ENCODE measurements at places on chromosomes 7 and 10.

- no peak for DNase-seq
Observed at GRCh38 chr7:2211259-2211880, 21.4 kb downstream of the MAD1L1 start.

GRCh38 chr10:106083572-106083971, 1080.9 kb downstream of the SORCS1 start:
- DNase-seq = no peak

GRCh38 chr10:72255977-72256729, 17.6 kb upstream of the DDIT4 start:
- no peak for DNase-seq

GRCh38 chr10:29849126-29849833, 210.1 kb downstream of the JCAD start:
- DNase-seq = no peak

GRCh38 chr7:66627151-66627681, 1.5 kb upstream of the KCTD7 start:
- DNase-seq = no peak

DNA sequence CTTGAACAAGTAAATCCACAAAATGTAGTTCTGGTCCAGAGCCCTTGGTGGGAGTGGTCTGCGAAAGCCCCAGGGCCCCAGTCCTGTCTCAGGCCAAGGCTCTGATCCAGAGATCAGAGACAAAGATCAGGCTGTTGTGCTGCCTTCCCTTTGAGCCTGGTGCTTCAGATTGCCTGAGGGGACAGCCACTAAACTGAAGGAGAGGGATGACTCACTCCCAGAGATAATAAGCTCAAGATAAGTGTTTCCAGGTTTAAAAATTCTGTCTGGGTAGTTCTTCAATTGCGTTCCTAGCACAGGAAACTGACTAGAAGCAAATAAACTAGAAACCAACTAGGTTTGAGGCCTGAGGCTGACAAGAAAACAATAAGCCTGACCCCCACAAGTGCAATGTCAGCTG, 190.2 kb downstream of the RAMP3 start:
- no peak for DNase-seq

DNA sequence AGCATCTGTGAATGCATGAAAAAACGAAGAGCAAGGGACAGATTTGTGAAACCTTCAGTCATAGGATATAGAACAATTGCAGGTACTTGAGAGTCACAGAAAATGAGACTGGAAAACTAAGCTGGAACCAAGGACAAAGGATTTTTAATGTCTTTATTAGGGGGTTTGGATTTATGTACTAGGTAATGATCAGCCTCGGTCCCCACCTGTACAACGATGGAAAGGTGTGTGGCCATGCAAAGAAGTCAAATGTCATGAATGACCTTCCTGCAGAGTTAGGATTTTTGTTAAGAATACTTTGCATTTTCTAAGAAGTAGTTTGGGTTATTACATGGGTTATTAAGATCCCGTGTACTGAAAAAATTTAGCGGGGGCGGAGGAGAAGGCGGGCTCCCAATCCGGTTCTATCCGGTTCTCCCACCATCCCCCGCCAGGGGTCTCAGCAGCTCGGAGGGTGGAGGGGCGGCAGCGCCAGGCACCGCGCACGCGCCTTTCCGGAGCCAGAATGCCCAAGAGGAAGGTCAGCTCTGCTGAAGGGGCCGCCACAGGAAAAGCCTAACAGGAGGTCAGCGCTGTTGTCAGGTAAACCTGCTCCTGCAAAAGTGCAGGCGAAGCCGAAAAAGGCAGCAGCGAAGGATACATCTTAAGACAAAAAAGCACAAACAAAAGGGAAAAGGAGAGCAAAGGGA, 327.5 kb upstream of the PLXDC2 start:
- no peak for DNase-seq

DNA sequence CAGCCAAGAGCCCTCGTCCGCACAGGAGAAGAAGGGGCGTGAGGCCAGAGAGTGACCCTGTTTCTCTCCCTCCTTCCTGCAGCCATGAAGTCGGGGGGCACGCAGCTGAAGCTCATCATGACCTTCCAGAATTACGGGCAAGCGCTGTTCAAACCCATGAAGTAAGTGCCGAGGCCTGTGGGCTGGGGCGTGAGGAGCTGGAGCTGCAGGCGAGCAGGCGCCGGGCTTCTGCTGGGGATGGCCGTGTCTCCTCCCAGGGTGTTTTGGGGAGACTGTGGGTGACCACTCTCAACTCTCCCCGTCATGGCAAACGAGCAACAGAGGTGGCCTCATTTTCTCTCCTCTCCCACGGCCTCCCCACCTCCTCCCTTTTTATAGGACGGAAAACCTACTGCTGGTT, 16.4 kb downstream of the FAM20C start:
- DNase-seq = no peak

GRCh38 chr7:6571160-6571779, 6.0 kb upstream of the ZDHHC4 start:
- no peak for DNase-seq
